Adrenal gland (tissue), 19 donors: ENCODE measurements at places on chromosomes 16 and 17. TPM values are rescaled to one million over a fixed set of nuclear protein-coding genes. Genes with fewer than 3 reads are reported as not detected.

DNA sequence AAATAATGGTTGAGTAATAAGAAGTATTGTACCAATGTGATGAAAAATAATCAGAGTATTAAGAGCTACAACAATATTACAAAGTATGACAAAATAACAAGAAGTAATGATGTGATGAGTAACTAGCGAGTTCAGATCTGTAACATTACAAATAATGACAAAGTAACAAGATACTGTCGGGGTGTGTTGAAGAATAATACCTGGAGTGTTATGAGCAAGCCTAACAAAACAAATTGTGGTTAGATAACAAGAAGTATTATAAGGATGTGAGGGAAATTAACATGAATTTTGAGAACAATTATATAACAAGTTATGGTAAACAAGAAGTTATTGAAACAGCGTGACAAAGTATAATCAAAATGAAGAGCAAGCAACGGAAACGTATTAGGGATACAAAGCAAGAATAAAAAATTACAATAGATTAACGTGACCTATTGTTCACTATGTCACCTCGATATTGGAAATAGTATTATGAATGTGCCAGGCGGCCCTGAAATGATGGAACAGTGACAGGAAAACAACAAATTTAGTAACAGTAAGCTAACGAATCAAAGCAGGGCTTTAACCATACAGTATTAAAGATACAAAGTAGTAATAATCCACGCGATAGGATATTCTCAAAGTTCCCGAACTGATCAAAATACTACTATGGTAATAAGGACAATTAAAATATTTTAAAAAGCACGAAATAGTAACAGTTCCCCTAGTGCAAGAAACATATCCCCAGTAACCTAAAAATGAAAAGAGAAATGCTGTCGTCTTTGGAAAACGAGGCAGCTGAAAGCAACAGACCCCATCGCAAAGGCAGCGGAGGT lies 1.6 kb downstream of the TBX4 start:
- DNase-seq = no peak

ZNF48 gene
- polyA plus RNA-seq = 5.6 TPM

DNA sequence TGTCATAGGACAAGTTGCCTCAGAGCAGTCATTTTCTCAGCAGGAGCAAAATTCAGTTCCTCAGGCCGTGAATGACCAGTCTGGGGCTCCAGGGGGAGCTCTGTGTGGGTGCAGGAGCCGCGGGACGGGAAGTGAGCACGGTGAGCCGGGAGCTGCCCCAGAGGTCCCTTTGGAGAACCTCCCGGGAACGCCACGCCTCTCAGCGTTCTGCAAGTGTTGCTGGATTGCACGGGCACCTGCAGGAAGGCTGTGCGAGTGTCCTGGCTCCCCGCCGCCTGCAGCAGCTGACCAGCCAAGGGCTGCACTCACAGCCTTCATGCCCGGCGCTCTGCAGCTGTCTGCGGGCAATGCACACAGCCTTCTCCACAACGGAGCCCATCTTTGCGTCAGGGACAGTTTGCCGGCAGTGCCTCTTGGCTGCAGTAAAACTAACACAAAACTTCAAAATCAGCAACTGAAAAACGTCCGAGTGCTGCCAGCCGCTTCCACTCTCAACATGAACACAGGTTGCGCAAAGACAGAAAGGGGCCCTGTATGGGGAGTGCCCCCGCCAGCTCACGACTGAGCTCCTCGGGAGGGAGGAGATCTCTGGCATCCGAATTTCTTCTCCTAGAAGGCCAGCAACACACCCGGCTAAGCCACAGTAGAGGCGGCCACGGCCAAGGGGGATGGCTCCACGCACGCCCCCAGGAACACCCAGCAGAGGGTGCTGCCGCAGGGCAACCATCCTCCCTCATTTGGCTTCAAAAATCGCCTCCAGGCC lies 16.0 kb downstream of the NDUFAF8 start:
- DNase-seq = peak; percentile 47

DNA sequence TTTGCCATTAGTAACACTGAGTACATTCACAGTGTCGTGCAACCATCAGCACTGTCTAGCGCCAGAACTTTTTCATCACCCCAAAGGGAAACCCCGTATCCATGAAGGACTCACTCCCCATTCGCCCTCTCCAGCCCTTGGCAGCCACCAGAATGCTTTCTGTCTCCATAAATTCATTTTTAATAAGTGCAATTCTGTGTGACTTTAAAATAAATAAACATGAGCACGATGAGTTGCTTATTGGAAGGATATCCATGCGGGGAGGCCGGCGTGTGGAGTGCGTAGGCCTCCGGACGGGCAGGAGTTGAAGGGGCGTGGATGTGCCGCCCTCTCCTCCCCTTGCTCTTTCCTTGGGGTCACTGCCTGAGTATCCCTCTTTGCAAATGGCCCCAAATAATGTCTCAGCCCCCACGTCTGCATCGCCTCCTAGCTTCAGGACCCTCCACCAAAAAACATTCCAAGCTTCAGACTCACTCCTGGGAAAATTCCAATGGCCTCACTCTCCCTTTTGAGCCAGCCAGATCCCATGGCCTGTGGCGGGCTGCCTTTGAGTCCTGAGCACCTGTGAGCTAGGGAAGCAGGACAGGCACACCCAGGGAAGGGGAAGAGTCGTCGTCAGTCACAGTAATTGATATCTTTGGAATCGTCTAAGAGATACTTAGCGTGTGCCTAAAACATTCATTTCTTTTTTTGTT lies 306.3 kb downstream of the SEC14L1 start:
- no peak for DNase-seq

ASIC2 gene
- polyA plus RNA-seq = 0.42 TPM

DNA sequence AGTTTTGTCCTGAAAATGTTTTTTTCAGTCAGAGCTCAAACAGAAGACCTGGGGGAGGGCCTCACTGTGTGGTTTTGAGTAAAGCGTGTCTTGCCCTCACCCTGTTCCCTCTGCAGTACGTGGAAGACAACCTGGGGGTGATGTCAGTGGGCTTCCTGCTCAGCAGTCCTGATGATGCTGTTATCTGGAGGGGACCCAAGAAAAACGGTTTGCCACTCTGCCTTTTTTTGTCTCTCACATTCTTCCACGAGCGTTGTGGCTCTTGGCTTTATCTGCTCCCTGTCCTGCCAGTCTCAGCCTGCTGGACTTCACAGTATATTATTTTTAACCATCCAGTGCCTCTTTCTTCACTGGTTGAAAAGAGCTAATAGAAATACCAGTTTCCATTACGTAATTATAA lies 12.9 kb downstream of the NUBP1 start:
- DNase-seq = no peak

- no peak for DNase-seq
These were observed 454.1 kb downstream of the HS3ST3B1 start for GRCh38 chr17:14755002-14755401.

GRCh38 chr17:74454197-74455024 lies 12.0 kb upstream of the CD300A start:
- DNase-seq = peak; percentile 92

SLFN13 gene
- polyA plus RNA-seq = 2.2 TPM

OR1A1 gene
- not detected for polyA plus RNA-seq

ACE gene
- polyA plus RNA-seq = 34.0 TPM

SAMD14 gene
- polyA plus RNA-seq = 3.0 TPM

DNA sequence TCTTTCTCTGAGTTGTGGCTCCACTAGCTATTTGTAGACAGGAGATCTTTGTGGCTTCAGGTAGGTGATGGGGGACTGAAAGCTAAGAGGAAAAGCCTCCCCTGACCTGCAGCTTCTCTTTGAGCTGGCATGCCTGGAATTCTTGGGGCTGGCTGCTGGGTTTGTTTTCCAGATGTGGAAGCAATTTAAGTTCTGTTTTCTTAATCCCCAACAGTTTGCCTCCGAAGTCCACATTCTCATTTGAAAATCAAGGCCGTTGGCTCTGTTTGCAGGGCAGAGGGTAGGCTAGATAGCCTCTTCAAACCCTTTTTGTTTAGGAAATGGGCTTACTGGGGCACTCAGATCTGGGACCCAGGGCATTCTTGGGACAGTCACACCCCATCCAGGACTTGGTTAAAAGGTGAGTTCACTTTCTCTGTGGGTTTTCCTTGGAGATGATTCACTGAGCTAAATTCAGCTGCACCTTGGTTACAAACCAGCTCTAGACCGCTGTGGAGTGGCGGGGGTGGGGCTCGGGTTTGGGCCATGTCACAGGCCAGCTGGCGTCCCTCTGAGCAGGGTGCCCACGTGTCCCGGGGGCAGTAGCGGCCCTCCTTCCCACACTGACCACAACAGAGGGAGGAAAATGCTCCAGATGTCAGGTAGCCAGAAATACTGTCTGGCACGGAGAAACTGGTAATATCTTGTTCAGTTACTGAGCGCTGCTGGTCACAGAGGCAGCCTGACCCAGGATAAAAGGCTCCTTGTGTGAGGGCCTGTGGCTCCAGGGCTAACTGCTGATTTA lies 108.5 kb downstream of the RAB11FIP4 start:
- DNase-seq = no peak

DNA sequence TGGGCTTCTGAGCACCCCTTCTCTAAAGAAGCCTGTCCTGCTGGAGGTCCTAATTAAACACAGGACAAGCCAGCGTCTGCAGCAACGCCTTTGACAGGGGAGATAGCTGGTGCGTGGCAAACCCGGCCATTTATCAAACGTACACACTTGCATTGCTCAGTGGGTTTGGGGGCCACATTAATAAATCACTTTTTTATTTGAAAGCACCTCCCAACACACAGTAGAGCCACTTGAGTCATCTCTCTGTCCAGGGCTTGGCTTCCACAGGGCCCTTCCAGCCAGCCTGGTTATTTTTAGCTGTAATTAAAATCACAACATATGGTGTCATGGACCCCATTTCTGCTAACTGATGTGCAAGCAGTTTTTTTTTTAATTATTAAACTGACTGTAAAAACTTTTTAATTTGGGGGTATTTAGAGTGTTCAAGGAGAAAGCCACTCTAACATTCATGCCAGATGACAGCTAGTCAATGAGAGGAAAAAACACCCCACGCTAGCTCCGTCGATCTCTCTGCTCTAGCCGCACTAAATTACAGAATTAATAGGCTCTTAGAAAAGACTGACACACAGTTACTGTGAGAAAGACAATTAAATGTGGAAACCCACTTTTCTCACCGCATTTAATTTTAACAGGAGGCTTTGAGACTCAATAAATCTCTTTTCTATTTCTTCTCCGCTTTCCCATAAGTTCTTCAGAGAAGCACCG lies 201.0 kb upstream of the WSCD1 start:
- DNase-seq = no peak

DNA sequence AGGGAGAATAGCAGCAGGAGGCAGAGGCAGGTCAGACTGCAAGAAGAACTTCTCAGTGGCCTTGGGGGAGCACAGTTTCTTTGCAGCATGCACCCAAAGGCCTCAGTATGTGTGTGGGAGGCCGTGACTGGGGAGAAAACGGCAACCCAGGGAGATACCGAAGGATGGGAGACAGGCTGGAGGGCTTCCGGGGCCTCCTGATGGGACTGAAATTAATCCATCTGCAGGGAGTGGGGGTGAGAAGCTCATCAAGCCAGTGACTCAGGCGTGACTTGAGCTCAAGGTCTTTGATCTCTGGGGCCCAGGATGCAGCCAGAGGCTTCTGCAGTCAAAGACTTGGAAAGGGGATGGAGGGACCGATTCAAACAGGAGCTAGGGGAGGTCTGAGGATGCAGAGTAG lies 5.1 kb upstream of the C17orf113 start:
- peak; percentile 66 for DNase-seq

GRCh38 chr17:39212195-39212810 lies 12.2 kb downstream of the RPL19 start:
- no peak for DNase-seq

DNA sequence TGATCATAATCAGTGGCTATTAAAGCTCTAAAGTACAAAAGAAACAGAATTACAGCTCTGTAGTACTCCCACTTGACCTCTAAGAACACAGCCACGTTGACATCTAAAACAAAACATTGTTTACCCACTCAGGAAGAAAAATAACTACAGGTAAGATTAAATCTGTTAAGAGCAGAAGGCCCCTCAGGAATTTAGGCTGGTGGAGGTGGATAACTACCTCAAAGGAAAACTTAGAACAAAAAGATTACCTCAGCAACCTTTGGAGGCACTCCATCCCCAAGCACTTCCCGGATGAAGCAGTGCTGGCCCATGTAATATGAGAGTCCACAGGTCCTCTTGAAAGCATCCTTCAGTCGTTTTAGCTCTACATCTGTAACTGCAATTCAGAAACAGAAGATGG lies 46.7 kb downstream of the USP32 start:
- DNase-seq = no peak

DNA sequence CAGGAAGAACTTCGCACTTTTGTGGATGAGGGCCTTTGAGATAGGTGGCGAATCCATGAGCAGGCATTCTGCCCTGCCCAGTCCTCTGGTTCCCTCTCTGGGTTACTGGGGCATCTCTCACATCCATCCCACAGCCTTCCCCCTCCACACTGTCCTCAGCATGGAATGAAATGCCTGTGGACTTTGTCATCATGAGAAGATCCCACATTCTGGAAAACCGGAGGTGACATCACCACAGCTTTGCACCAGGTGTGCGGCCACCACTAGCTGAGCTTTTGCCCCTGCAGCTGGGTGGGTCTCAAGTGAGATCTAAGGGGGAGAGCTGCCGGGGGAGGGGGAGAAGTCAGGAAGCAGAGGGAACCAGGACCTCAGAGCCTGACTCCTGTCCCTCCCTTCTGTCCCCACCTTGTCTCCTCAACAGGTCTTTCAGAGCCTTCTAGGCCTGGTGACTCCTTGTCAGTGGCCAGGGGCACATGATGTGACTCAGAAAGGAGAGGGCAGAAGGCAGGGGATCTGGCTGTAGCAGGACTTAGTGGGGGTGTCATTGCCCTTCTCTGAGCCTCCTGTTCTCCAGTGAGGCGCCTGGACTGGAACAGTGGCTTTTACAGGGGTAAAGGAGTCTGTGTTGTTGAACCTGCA lies 40.0 kb upstream of the DLX4 start:
- DNase-seq = no peak

FAM20A gene
- polyA plus RNA-seq = 4.1 TPM

TBX6 gene
- polyA plus RNA-seq = 1.9 TPM

- DNase-seq = no peak
These were observed 16.3 kb downstream of the ERAL1 start for GRCh38 chr17:28871056-28871579.

GRCh38 chr16:67873435-67874370 lies 851 bp downstream of the EDC4 start:
- no peak for DNase-seq

KCNH4 gene
- 1.0 TPM for polyA plus RNA-seq

DNA sequence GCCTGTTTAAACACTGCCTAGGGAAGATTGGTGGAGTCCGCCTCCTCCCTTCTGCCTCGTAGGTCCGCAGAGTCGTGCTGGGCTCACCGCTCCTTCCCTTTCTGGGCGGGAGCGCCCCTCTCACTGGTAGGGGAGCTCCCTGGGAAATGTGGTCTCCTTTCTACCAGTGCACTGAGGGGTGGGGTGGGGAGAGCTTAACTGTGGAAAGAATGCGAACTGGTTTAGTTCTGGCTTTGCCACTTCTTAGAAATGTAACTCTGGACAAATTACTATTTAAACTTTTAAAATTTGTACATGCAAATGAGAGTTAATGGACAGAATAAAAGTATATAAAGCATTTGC lies 105.7 kb downstream of the RPTOR start:
- DNase-seq = no peak

- no peak for DNase-seq
These were observed 6.1 kb upstream of the PDP2 start for GRCh38 chr16:66874079-66874775.

MT3 gene
- polyA plus RNA-seq = 354 TPM

GRCh38 chr16:23380501-23380951 lies 72.5 kb downstream of the COG7 start:
- DNase-seq = no peak

UTS2R gene
- not detected for polyA plus RNA-seq
